Hair follicle dermal papilla cell (primary cell): ENCODE measurements at places on chromosomes 3 and 15. TPM values are rescaled to one million over a fixed set of nuclear protein-coding genes. Genes with fewer than 3 reads are reported as not detected.

MESP2 gene
- total RNA-seq: 0.12 and 0.32 TPM in 2 replicates

TGM4 gene
- not detected in 2 replicates for total RNA-seq

ETV5 gene
- total RNA-seq: 24.8 and 27.9 TPM in 2 replicates

GOLGA6A gene
- not detected in 2 replicates for total RNA-seq

AP3B2 gene
- total RNA-seq: 0.12 and 1.6 TPM in 2 replicates

COL6A6 gene
- total RNA-seq: 0.85 and 1.3 TPM in 2 replicates

ADIPOQ gene
- not detected in 2 replicates for total RNA-seq

FBXL22 gene
- total RNA-seq: 0.49 and 1.1 TPM in 2 replicates

SEMA3B gene
- total RNA-seq: 2.4 and 4.6 TPM in 2 replicates
